KBM-7 (cell line): ENCODE measurements at places on chromosomes 2 and 18.

DNA sequence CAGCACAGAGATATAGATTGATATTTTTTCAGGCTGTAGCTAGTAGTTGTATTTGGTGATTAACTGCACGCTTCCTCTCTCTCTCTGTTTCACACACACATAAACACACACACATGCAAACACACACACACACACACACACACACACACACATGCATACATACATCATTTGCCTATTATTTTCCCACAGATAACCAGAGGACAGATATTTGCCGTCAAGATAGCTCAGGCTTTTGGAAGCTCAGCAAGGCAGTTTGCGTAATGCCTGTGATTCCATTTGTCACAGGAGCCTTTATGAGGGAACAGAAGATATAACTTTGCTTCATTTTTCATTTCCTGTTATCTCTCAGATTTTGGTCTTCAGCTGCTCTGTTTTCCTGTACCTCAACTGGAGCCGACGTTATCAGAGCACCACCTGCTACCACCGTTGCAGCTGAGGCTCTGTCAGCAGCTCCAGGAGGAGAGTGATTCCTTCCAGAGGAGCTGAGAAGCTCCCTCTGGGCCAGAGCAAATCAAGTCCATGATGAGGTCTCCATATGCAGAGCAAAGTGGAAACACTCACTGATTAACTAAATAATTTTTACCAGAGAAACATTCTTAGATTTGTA, 341.9 kb upstream of the PIK3C3 start:
- no peak for DNase-seq

DNA sequence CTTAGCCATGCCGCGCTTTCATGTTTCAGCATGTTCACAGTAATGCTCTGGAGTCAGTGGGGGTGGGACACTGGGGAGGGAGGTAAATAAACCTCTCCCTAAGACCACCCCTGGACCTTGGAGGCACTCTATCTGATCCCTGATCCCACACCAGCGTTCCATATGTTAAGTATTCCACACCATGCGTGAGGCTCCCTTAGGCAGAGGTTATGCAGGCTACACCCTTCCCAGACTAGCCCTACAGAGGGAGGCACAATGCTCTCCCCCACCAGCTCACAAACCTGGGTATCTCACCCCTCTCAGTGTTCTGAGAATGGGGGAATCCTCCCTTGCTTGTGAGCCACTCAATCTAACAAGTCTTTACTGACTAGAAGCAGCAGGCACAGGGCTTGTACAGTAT, 1610.4 kb upstream of the ZEB2 start:
- DNase-seq = no peak

- DNase-seq = no peak
These were observed 24.2 kb downstream of the ICOS start for GRCh38 chr2:203960811-203961210.

DNA sequence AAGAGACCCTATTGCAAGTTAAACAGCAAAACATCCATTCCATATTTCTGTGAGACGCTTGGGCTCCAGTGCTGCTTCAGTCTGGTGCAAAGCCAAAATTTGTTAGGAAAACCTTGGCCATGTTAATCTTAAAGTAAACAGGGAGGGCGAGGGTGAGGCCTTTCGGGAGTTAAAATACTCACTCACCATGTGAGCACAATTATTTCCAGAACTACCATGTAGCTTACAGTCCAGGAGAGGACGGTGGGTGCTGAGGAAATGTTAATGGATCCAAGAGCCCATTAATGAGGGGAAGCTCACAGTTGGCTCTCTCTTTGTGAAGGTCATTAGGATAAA, 286.4 kb downstream of the SLC8A1 start:
- DNase-seq = no peak

GRCh38 chr2:7835693-7836680, 845.9 kb upstream of the ID2 start:
- peak; percentile 81 for DNase-seq

- DNase-seq = no peak
These were observed 365 bp downstream of the CUL3 start for GRCh38 chr2:224584785-224585210.

DNA sequence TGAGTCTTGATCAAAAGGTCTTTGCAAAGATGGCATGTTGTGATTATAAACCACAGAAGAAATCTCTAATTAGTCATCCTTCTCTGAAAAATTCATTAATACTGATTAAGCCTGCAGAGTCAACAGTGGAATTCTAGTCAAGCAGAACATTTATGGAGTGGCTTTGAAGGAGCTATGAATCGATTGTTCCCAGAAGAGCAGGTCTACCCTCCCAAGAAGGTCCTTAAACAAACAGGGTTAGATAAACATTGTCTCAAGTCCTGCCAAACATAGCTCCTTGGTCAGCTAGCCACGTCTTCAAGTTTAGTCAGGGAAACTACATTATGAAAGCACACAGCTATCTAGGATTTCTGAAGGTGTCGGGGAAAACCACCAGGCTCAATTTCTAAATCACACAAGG, 88.9 kb downstream of the ITGA4 start:
- DNase-seq = no peak

DNA sequence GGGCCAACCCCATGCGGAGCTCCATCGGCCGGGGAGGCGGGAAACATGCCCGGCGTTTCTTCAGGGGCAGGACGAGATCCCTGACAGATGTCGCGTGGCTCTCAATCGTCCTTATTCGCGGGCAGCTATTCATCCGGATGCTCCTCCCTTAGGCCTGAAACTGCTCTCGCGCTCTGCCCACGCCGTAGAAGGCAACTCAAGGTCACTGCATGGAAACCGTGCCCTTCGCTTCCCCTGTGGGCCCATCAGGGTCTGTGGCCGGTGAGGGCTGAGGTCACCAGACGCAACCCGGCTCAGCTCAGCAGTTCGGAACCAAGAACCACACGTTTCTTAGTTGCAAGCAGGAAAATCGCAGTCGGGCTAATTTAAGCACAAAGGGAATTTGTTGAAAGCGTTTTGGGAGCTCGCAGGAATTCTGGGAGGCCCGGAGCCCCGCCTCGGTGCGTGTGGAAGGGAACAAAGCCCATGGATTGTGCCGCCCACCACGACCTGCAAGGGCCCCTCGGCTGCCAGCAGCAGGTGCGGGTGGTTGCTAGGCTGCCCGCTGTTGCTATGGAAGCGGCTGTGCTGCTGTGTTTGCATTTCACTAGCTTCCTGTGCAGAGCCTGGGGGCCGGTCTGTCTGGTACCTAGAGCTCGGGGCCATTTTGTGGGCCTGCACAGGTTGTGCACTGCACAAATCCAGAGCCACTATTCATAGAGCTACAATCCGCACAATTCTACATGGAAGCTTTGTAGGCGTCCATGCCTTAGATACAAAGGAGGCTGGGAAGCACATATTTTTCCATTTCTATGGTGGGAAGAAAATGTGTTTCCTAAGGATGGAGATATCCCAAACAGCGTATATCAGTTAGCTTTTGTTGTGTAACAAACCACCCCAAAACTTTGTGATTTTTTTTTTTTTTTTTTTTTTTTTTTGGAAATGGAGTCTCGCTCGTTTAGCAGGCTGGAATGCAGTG, 6.0 kb upstream of the ALLC start:
- peak; percentile 17 for DNase-seq

DNA sequence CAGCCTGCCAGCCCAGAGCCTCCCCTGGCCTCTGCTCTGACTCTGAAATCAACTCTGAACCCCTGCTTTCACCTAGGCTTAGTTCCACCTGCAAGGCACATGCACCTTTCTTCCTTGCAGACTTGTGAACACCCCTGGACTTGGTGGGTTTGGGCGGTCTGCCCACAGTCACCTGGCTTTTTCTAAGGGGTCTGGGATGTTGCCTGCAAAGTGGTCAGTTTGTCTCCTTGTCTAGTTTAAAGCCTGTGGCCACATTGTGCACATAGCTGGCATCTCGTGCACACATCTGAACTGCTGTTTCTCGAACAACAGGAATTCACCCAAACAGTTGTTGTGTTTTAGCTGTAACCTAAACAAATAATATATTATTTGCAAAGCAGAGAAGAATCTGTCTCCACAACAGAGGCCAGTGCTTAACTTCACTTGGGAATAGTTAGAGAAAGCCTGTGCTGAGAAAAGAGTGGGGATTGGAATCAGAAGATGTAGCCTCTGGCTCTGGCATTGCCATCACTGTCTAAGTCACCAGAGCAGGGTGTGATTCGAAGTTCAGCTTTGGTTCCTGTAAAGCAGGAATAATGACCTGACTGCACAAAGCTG, 108.5 kb downstream of the TMEM18 start:
- DNase-seq = no peak

- no peak for DNase-seq
These were observed 28.4 kb upstream of the ID2 start for GRCh38 chr2:8653485-8653884.

GRCh38 chr18:50700245-50701165, 119.3 kb downstream of the MRO start:
- no peak for DNase-seq

DNA sequence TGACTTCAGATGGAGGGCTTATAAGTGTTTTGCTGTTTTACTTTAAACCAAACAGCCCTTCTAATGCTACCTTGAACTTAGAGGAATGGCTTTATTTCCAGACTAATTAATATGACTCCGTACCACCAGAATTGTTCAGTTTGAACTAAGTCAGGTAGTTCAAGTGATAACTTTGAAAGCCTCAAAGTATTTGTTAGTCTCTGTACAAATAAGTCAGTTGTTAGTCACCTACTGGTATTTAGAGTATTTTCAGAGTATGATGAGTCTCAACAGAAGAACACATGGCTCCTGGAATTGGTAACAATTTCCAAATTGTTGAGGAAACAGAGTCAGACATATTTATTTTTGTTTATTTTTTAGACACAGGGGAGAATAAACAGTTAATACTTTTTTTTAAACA, 381.8 kb upstream of the NRXN1 start:
- DNase-seq = no peak

GRCh38 chr2:5330961-5331360, 361.2 kb upstream of the SOX11 start:
- DNase-seq = no peak
